Renal pelvis (tissue), 12 donors: ENCODE measurements at places on chromosomes 1 and 21.
A peak's percentile ranks its signal among the peaks of the same experiment; 100 is the strongest.

DNA sequence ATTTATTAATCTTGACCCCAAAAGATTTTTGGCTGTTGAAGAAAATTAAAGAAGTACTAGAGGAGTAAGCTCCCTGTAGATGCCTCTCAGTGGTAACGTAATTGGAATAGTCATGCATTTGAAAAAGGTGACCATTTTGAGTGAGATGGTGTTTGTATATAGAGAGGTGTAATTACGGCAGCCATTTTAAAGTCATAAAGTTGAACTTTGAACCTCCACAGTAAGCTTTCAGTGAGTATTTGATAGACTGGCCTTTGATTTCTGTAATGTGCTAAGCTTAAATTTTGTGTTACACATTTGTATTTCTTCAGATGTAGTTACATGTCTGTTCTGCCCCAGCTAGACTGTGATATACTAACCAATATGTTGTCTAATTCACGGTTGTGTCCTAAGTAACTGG is 21.5 kb upstream of the TMCO2 start:
- DNase-seq: no peak

- DNase-seq: no peak
These were observed 6.1 kb downstream of the GJC2 start for GRCh38 chr1:228155596-228156514.

DNA sequence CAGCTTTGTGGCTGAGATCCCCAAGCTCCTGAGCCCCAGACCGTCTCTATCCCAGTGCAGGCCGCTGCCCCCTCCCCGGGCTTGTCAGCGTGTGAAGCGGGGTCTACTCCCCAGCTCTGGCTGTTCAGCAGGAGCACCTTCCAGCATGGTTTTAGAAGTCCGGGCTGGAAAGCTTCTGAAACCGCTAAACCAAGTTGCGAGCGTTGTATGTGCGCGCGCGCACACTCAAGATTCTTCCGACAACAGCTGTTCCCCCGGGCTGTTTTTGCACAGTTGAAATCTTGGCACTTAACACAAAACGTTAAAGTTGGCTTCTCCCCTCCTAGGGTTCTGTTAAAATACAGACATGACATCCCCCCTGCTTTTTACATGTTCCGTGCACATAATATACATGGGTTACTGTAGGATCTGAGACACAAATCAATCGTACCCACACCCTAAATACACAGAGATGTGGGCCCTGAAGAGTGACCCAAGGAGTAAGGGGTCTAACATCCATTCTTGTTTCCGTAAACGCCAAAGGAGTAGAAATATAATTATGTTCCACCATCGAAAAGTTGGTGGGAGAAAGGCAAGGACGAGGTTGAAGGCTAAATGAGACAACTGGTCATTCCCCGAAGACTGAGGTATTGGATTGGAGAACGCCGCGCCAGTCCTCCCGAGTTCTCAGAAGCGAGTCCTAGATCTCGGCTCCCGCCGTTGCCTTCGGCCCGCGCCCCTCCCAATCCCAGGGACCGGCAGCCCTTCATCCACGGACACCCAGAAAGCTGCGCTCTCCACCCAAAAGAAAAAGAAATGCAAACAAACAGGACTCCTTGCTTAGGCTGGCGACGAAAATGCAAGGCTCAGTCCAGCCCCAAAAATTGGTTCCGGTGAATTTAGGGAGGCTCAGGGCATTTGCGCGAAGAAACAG is 1.3 kb downstream of the TBX15 start:
- no peak for DNase-seq

- DNase-seq: no peak
These were observed 13.7 kb downstream of the RHEX start for GRCh38 chr1:206066479-206067171.

- no peak for DNase-seq
These were observed 275.4 kb upstream of the NR5A2 start for GRCh38 chr1:199751962-199752687.

GRCh38 chr1:239511875-239512274 is 125.5 kb downstream of the CHRM3 start:
- no peak for DNase-seq

GRCh38 chr21:42624936-42625335 is 28.5 kb upstream of the PDE9A start:
- DNase-seq: no peak

GRCh38 chr21:32214654-32215305 is 64.1 kb downstream of the MIS18A start:
- no peak for DNase-seq

DNA sequence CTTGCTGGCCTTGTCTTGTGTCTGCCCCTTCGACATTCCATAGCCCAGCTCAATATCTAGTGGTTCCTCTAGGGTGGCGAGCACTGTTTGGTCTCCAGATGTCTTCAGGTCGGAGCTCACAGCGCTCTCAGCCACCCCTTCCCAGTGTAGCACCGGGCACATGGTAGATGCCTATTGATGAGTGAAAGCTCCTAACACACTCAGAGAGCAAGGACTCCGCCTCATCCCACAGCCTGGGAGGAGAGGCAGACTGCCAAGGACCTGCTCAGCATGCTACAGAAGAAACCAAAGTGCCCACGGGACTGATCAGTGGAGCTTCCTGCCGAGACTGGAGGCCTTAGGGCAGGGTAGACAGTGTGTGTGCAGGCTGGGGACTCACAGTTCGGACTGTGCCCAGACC is 10.9 kb downstream of the PCSK9 start:
- DNase-seq: no peak

DNA sequence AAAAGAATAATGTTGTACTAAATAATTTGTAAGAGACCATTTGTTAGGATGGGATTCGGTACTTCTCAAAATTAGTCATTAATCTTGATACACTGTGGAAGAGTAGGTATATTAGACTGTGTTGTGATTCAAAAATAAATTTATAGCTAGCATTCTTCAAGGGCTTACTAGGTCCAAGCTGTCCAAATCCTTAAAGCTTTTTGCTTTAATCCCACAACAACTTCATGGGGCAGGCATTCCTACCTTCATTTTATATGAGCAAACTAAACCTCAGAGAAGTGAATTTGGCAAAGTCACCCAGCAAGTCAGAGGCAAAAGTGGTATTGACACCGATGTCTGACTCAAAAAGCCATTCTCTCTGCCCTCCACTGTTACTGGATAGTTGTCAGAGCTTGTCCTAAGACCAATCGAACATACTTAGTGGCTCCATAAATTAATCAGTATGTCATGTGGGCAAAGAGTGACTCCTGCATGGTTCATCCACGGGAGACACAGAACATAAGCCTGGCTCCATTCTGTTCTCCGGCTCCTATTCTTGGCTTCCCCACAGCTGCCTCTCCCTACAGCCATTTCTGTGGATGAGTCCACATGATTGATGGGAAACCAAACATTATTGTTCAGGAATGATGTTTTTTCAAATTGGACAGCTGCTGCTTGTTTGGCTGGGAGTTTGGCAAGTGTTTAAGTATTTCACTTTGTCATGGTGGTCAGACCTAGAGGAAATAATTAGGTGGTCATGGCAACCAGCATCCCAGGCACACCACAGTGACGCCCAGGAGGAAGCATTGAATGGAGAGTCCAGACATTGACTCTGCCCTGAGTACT is 133.4 kb upstream of the FGGY start:
- DNase-seq: no peak

DNA sequence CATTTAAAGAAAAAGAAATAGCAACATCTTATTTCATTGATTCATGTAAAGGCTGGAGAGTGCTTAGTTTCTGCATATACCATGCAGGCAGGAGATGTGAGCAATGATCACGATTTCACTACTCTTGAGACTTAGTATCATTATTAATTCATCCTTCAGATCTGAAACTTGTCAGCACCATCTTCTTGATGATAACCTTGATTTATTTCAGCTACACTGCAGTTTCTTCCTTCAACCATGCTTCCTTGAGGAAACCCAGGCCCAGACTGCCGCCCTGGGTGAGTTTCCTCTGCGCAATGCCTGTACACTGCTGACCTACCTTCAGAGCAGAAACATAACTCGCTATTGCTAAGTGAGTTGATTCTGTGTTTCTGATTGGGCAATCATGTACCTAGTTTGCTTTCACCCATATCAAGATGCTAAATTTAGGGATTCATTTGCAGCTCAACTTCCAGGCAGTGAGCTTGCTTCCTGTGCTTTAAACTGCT is 13.5 kb upstream of the BCL10 start:
- no peak for DNase-seq

DNA sequence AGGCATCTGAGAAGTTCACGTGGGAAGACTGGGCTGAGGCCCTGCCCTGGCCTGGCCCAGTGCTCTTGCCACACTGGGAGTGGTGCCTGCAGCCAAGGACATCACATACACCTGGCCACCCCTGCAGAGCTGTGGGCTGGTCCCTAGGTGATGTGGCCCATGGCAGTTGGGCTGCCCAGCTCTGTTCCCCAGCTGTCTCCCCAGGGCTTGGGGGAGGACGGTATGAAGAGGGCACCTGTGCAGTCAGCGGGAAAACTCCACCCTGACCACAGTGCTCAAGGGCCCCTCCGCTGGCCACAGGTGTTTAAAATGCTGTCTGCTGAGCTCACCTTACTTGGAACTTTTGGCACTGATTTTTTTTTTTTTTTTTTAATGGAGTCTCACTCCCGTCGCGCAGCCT is 120.4 kb upstream of the SLC25A33 start:
- no peak for DNase-seq

DNA sequence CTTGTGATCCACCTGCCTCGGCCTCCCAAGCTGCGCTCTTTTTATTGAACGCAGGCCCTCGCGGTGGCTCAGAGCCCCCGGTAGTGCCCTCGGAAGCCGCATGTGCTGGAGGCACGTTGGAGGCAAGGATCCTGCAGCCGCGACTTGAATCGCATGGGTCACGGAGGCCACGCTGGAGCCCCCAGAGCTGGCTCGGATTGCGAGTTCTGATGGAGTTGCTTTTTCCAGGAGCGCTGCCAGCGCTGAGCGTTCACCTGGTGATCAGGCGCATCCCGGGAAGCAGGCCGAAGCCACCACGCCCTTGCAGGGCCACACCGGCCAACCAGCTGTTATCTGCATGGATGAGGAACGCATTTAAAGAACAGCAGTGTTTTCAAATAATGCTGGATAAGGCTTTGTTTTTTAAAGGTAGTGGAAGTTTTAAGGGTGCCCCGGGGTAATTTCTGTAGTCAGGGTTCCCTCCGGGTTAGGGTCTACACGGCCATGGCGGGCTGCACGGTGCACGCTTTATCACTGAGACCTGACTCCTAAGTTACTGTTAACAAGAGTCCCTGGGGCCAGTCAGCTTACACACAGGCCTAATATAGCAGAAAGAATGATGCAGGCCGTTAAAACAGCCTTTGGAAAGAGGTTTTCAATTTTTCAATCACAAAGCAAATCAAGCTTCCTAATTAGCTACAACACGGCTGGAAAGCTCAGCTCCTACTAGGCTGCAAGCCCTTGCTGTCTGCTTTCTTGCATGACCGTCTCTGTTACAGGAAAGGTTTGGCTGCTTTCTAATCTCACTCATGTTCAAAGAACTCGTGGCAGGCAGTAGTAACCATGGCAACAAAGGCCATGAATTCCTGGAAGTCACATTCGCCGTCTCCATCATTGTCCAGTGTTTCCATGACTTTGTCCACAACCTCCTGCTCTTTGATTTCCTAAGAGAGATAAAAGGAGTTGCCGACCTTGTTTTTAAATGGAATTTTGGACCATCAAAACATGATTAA is 6.0 kb downstream of the S100B start:
- peak; percentile 82 for DNase-seq

DNA sequence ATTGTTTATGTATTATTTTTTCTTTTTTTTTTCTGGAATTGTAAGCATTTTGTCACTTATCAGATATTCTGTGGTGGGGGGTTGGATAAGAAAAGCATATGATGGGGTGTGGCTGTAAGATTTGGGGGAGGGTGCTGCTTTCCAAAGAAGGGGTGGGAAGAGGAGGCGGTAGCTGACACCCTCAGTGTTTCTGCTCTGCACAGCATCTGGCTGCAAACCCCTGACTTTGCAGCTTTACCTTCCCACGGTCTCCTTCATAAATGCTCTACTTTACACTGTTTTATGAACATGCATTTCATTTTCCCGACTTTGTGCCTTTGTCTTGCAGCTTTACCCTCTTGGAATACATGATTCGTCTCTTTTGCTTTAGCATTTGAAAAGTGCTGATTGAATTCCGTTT is 7.6 kb downstream of the FMN2 start:
- no peak for DNase-seq

GRCh38 chr1:229268505-229268904 is 2.4 kb upstream of the RAB4A start:
- no peak for DNase-seq

GRCh38 chr1:5109633-5110032 is 455.2 kb downstream of the AJAP1 start:
- no peak for DNase-seq

- DNase-seq: no peak
These were observed 45.1 kb downstream of the RRAGC start for GRCh38 chr1:38814444-38814983.

DNA sequence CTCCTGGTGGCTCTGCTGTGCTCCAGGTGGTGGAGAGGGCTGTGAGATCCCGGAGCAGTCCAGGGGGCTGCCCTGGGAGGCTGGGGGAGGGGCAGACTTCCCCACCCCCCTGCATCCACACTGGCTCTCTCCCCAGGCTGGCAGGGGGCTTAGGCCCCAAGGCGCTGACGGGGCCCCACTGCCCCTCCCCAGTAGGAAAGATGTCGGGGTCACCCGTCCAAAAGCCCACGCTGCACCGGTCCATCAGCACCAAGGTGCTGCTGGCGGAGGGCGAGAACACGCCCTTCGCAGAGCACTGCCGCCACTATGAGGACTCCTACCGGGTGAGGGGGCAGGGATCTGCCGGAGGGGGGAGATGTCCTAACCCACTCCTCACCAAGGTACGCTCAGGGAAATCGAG is 5.8 kb downstream of the RNF207 start:
- DNase-seq: no peak

DNA sequence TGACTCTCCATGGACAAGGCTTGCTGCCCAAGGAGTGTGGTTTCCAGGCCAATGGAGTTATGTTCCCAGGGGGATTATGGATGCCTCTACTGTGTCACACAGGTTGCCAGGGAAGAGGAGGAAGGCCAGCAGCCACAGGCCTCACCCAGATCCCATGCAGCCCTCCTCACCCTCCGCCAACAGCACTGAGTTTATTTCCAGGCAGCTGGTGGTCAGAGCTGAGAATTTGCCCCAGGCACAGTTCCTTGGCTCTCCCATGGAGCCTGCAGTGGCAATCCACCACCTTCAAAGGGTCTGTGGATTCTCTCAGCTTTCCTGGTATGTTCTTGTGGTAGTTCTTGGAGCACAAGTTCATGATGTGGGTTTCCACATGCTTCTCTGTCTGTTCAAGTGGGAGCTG is 79.2 kb downstream of the NTNG1 start:
- no peak for DNase-seq

- DNase-seq: no peak
These were observed 217.6 kb upstream of the NFIA start for GRCh38 chr1:60864722-60865121.

- DNase-seq: peak; percentile 35
These were observed 32.2 kb upstream of the IL20 start for GRCh38 chr1:206833106-206833680.

GRCh38 chr1:19273106-19273843 is 15.3 kb downstream of the AKR7A3 start:
- no peak for DNase-seq

GRCh38 chr1:222653178-222653827 is 35.4 kb downstream of the MIA3 start:
- DNase-seq: no peak

- no peak for DNase-seq
These were observed 19.2 kb upstream of the EVA1B start for GRCh38 chr1:36342426-36343185.
